ENCODE measurements at places on chromosomes 5 and 9.

DNA sequence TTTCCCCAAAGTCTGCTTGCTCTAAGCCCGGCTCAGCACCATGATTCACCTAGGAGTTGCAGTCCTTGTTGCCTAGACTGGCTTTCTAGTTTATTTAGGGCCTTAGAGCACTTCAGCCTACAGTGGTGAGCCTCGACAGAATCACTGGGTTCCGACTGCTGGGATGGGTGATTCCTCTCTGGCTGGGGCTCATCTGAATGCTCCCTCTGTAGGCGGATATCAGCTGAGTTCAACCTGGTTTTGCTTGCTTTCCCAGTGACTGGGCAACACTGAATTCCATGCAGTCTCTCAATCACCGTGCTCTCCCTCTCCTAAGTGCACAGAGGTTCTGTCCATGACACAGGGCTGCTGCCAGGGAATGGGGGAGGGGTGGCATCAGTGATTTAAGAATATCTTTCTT is 54.1 kb downstream of the OSMR start:
- no peak for DNase-seq

- DNase-seq: no peak
These were observed 28.2 kb downstream of the EXOC3 start for GRCh38 chr5:470961-471749.

DNA sequence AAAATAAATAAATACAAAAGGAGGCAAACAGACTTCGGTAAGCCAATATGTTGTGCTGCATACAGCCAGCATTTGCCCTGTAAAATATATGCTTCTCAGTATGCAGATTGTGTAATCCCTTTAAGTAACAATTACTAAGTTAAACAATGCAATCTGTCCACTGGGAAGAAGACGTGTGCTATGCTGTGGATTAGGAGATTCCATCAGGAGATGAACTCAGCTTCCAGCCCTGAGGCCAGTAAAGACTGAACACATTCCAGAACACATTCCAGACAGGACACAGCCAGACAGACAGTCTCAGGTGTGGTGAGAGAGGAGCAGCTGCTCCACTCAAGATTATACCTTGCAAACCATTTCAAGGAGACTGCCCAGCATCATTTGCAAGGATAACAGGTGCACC is 97.8 kb downstream of the MPDZ start:
- no peak for DNase-seq

DNA sequence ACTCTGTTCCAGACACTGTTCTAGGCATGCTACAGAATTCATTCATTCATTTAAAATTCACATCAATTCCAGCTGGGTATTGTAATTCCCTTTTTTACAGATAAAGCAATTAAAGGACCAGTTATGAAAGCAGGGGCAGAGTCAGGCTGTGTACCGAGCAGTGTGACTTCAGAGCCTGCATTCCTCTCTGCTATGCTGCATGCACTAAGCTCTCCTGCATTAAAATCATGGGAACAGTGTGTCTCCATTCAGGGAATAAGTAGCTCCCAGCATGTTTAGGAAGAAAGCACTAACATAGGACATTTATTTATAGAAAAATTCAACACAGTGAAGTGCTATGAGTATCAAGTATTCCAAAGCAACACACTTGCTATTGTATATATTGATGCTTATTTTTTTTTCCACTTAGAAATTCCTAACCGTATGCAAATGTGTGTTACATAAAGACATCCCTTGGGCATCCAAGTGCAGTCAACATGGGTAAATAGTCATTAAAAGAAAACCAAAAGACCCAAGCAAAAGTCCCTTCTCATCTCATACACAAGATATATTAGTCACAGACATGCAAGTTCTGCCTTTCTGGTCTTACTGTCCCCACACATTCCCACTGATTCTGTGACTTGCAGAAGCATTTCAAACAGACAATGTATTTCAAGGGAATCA is 173.7 kb downstream of the GABRB2 start:
- DNase-seq: no peak

DNA sequence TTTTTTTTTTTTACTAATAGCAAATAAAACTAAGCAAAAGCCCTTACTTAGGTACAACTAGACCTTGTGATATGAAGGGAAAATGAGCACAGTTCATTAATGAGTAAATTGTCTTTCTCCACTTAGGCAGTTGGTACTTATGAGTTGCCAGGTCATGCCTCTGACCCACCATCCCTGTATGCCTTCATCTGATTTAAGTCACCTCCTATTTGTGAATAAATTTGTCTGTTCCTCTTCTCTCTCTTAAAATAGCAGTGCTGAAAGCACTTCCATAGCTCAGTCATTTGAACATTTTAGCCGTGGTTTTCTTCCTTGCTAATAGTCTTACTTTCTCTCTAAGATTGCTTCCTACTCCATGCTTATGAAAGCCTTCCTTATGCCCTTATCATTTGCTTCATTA is 61.4 kb downstream of the SLC44A1 start:
- DNase-seq: no peak

GRCh38 chr9:121684381-121685145 is 33.1 kb downstream of the DAB2IP start:
- no peak for DNase-seq

- no peak for DNase-seq
These were observed 9.2 kb upstream of the CXCL14 start for GRCh38 chr5:135587721-135588663.

DNA sequence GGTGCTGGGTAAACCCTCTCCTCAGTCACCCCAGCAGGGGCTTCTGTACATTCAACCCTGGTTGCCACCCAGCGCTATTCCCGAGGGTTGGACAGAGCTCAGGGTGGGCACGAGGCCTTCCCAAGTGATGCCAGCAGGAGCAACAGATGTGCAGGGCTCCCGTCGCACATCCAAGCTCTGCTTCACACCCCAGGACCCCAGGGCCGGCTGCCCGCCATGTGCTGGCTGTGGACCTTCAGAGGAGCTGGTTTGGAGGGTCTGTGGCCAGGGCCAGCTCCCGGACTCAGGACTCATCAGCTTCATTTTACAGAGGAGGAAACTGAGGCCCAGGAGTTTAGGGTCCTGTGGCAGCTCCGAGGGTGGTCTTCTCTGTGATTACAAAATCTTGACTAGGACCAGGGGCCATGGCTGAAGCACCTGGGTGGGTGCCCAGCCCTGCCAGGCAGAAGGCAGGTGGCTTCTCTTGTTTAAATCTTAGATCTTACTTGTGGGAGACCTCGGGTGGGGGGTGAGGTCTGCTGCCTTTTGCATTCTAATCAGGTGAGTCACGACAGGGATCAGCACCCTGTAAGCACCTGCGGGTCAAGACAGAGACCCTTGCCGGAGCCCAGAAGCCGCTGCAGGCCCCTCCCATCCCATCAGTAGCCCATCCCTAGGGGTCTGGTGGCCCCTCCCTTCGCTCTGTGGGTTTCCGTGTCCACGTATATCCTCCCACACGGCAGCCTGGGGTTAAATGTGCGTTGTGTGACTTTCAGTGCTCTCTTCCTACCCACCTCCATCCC is 2.1 kb upstream of the SLC12A7 start:
- no peak for DNase-seq

- no peak for DNase-seq
These were observed 325.8 kb upstream of the CDH6 start for GRCh38 chr5:30867711-30868110.

DNA sequence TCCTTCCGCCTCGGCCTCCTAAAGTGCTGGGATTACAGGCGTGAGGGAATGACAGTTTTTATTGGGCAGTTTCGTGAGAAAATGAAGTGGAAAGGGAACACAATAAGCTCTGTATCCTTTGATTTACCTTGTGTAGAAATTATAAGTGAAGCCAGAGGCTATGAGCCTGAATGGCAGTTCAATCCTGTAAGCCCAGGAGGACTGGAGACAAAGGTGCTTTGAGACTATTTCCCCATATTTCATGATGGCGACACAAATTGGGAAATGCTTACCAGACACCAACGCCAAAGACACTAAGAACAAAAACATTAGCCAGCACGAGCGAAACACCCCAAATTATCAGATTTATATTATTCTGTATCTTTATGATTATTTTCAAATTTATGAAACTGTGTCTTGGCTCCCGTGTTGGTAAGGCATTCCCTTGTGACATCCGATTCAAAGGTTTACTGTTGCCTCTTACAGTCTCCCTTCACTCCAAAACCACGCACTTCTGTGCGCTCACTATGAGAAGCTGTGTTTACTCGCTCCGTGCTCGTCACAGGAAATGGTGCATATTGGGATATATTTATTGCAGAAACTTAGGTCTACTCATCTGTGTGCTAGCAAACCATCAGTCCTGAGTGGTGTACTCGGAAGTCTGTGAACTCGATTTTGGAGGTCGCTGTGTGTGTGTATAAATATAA is 73.9 kb downstream of the SH3PXD2B start:
- DNase-seq: no peak
